ENCODE measurements at places on chromosomes 5 and 9.
A peak's percentile ranks its signal among the peaks of the same experiment; 100 is the strongest.

DNA sequence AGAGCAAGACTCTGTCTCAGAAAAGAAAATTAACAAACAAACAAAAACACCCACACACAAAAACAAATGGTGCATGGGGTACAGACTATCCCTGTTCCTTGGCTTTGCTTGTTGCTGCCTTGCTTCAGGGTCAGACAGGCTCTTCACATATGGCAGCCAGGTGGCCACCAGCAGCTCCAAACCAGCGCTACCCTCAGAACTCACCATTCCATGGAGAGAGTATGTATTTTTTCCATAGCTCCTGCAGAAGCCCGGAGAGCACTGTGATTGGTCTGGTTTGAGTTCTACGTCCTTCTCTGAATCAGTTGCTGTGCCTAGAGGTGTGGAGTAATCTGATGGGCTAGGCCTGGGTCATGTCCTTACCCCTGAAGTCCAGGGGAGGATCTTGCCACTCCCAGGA, 25.2 kb upstream of the HSPA9 start:
- H3K27me3 ChIP-seq = peaks cover 32% of the 10 kb centered on the region
- H3K4me1 ChIP-seq = peaks cover 8% of the 10 kb centered on the region
- no peak overlapping the region for H3K27ac ChIP-seq
- no peak for DNase-seq
- no peak overlapping the region for H3K4me3 ChIP-seq

DNA sequence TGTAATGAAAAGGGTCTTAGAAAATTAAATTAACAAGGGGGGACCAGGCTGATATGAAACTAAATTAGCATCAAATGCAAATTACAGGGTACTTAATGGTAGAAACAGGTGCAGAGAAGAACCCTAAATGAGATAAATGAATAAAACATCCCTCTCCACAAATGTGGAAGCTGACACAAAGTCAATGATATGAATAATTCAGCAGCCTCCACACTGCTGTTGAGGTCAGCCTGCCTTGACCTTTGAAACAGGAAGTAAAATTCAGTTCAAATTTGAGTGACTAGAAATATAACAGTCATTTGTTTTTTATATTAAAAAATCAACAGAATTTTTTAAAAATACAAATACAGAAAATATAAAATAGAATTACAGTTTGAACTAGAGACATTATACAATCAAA, 40.0 kb downstream of the EBF1 start:
- H3K36me3 ChIP-seq = no peaks in the 10 kb centered on the region
- no peak overlapping the region for H3K27ac ChIP-seq
- H3K4me3 ChIP-seq = no peak overlapping the region
- no peak for DNase-seq

- no peak overlapping the region for H3K27ac ChIP-seq
- no peak for DNase-seq
- H3K36me3 ChIP-seq = no peaks in the 10 kb centered on the region
- no peaks in the 10 kb centered on the region for H3K27me3 ChIP-seq
Measured at GRCh38 chr5:31845361-31845760, 206.4 kb downstream of the PDZD2 start.

DNA sequence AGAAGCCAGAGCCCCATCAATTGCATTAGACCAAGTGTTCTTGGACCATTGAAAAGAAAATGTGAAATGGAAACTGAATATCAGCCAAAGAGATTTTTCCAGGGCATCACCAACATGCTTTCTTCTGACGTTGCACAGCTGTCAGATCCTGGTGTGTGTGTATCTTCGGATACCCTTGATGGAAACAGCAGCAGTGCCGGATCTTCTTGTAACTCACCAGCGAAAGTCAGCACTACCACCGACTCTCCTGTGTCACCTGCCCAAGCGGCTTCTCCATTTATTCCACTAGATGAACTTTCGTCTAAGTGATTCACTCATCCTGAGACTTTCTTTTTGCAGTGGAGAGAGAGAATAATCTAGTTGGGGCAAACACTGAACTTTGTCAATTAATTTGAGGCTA, 75.7 kb downstream of the PIP5K1B start:
- peaks cover 23% of the 10 kb centered on the region for H3K4me1 ChIP-seq
- no peaks in the 10 kb centered on the region for H3K36me3 ChIP-seq
- no peak for DNase-seq
- H3K27me3 ChIP-seq = no peaks in the 10 kb centered on the region
- no peak overlapping the region for H3K27ac ChIP-seq
- peak overlapping the region; percentile 85 for H3K4me3 ChIP-seq

GRCh38 chr5:128015478-128015877, 68.1 kb upstream of the SLC12A2 start:
- no peak overlapping the region for H3K27ac ChIP-seq
- no peak for DNase-seq
- no peaks in the 10 kb centered on the region for H3K4me1 ChIP-seq
- no peaks in the 10 kb centered on the region for H3K27me3 ChIP-seq

DNA sequence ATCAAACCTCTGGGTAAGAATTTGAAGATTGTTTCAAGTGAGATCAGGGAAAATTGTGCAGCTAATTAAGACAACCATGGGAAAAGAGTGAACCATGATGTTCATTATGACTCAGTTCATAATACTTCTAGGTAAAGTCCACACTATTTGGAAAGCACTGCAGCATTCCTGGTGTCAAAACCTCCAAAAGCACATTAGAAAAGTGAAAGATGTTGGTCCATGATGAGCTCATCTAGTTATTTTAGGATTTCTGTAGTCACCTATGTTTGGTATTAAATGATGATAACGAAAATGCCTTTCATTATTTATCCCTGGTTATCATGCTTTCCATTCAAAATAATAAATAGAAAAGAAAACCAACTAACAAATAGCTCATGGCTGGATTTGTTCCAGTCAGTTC, 49.1 kb downstream of the PTCD2 start:
- no peak overlapping the region for H3K27ac ChIP-seq
- no peaks in the 10 kb centered on the region for H3K27me3 ChIP-seq
- no peak for DNase-seq
- no peak overlapping the region for H3K4me3 ChIP-seq
- H3K36me3 ChIP-seq = no peaks in the 10 kb centered on the region

DNA sequence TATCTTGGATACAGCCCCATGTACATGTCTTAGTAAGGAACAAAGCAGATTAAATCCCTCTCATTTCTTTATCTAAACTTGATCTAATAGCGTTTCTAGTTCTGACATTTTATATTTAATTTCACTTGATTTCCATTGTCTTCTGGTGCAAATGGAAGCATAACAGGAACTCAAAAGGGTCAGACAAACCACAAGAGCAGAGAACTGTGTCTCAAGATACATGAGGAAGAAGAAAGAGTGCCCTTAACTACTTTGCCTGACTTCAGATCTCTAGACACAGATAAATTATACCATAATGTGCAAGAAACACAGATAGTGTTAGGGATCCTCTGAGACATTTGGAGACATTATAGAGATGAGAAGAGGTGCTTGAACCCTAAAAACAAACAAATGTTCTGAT, 20.7 kb upstream of the STX17 start:
- no peak overlapping the region for H3K27ac ChIP-seq
- H3K27me3 ChIP-seq = no peaks in the 10 kb centered on the region
- no peak overlapping the region for H3K4me3 ChIP-seq
- no peak for DNase-seq

- H3K4me1 ChIP-seq = peaks cover 13% of the 10 kb centered on the region
- DNase-seq = no peak
- H3K4me3 ChIP-seq = no peak overlapping the region
- no peak overlapping the region for H3K27ac ChIP-seq
Measured at GRCh38 chr9:34334337-34334824, 5.0 kb downstream of the NUDT2 start.

DNA sequence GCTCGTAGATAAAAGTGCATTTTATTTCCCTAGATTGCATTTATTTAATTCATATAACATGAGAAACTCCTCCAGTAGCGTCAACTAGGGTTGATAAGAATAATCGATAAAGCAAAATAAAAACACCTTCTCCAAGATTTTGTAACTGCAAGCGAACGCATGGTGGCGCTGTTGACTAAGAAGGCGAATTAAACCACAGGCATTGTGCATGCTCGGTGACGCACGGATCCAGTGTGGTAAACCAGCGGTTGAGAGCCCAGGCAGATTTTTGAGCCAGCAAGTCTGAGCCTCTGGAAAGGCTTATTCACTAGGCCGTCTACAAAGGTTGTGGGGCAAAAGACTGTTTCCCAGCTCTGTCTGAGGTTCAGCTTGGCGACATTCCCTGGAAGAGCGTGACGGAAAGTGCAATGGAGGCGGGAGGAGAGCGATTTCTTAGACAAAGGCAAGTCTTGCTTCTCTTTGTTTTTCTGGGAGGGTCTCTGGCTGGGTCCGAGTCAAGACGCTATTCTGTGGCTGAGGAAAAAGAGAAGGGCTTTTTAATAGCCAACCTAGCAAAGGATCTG, at the start of gene PCDHB3:
Gene PCDHB3, plus strand, starts transcription at position 231 of the 563 bp plus-strand sequence. Its CDS starts 177 bp downstream, at position 408.
- no peaks in the 10 kb centered on the region for H3K36me3 ChIP-seq
- no peaks in the 10 kb centered on the region for H3K4me1 ChIP-seq
- peaks cover 29% of the 10 kb centered on the region for H3K27me3 ChIP-seq
- H3K4me3 ChIP-seq = no peak within 1 kb of the TSS

DNA sequence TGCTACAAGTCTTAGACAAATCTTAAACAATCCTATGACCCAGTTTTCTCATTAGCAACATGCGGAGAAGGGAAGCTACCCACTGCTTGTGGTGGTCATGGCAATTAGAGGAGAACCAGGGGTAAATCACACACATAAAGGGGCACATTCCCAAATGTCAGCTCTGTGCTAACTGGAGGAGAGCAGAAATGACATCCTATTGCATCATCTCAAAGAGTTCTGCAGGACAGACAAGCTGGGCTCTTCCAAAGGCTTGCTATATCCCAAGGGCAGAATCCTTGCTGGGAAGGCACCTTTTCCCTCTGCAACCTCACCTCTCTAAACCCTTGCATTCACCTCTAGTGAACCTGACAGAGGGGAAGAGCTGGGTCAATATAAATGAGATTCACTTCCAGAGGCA, 17.0 kb upstream of the WWC1 start:
- DNase-seq = no peak
- H3K27me3 ChIP-seq = peaks cover 2% of the 10 kb centered on the region
- H3K36me3 ChIP-seq = no peaks in the 10 kb centered on the region
- peaks cover 2% of the 10 kb centered on the region for H3K4me1 ChIP-seq

- H3K27me3 ChIP-seq = no peaks in the 10 kb centered on the region
- H3K4me3 ChIP-seq = no peak overlapping the region
- no peak for DNase-seq
- H3K36me3 ChIP-seq = no peaks in the 10 kb centered on the region
- H3K27ac ChIP-seq = no peak overlapping the region
Measured at GRCh38 chr5:115949096-115949495, 13.2 kb upstream of the LVRN start.

- no peak overlapping the region for H3K27ac ChIP-seq
- no peaks in the 10 kb centered on the region for H3K36me3 ChIP-seq
- no peak overlapping the region for H3K4me3 ChIP-seq
- no peaks in the 10 kb centered on the region for H3K4me1 ChIP-seq
- DNase-seq = no peak
Measured at GRCh38 chr9:76812591-76812990, 48.4 kb downstream of the PCA3 start.

- H3K27me3 ChIP-seq = no peaks in the 10 kb centered on the region
- no peak for DNase-seq
- no peak overlapping the region for H3K4me3 ChIP-seq
Measured at GRCh38 chr5:168123631-168124528, 167.6 kb upstream of the WWC1 start.

GRCh38 chr9:131282688-131283422, 6.5 kb upstream of the FAM78A start:
- peaks cover 10% of the 10 kb centered on the region for H3K27me3 ChIP-seq
- DNase-seq = no peak
- H3K27ac ChIP-seq = no peak overlapping the region
- no peak overlapping the region for H3K4me3 ChIP-seq
- H3K4me1 ChIP-seq = peaks cover 34% of the 10 kb centered on the region

- H3K27ac ChIP-seq = no peak overlapping the region
- H3K4me3 ChIP-seq = no peak overlapping the region
- H3K27me3 ChIP-seq = peaks cover 37% of the 10 kb centered on the region
- no peaks in the 10 kb centered on the region for H3K36me3 ChIP-seq
Measured at GRCh38 chr5:7393921-7394799, 1.8 kb upstream of the ADCY2 start.

DNA sequence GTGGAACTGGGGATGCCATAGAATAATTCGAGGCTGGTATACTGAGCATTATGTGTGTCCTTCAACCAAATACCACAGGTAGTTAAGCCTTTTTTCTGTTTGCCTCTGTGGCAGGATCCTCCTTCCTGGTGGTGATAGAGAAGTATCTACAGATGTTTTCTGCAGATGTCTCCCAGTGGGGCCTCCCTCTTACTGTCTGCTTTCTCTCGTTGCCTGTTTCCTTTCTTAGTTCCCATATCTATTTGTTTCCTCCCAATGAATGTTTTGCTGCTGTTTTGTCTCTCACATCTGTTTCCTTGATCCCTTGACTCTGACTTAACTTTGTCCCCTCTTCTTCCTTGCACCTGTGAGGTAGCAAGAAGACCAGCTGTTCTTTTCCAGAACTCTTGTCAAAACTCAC, 130.9 kb upstream of the NUDT12 start:
- no peaks in the 10 kb centered on the region for H3K4me1 ChIP-seq
- no peaks in the 10 kb centered on the region for H3K36me3 ChIP-seq
- H3K27me3 ChIP-seq = no peaks in the 10 kb centered on the region
- no peak overlapping the region for H3K27ac ChIP-seq

GRCh38 chr5:38329132-38329715, 70.9 kb downstream of the EGFLAM start:
- no peak overlapping the region for H3K27ac ChIP-seq
- no peaks in the 10 kb centered on the region for H3K4me1 ChIP-seq
- H3K36me3 ChIP-seq = no peaks in the 10 kb centered on the region
- H3K4me3 ChIP-seq = no peak overlapping the region
- H3K27me3 ChIP-seq = no peaks in the 10 kb centered on the region

DNA sequence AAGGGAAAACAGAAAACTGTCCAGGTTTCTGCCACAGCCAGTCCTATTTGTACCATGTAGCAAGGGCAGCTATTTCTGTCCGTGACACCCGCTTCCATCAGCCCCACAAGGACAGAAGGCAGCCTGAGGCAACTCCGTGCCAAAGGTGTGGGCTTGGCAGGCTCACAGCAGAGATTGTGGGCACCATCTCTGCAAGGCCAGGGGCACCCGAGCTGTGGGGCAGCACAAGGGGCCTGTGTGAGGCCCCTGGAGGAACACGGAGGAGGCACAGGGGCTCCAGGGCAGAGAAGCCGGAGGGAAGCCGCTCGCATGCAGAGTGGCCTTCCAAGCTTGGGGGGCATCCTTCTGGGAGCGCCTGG, 43.5 kb downstream of the COL23A1 start:
- H3K36me3 ChIP-seq = no peaks in the 10 kb centered on the region
- H3K4me3 ChIP-seq = no peak overlapping the region
- H3K4me1 ChIP-seq = no peaks in the 10 kb centered on the region
- no peaks in the 10 kb centered on the region for H3K27me3 ChIP-seq
- DNase-seq = no peak

DNA sequence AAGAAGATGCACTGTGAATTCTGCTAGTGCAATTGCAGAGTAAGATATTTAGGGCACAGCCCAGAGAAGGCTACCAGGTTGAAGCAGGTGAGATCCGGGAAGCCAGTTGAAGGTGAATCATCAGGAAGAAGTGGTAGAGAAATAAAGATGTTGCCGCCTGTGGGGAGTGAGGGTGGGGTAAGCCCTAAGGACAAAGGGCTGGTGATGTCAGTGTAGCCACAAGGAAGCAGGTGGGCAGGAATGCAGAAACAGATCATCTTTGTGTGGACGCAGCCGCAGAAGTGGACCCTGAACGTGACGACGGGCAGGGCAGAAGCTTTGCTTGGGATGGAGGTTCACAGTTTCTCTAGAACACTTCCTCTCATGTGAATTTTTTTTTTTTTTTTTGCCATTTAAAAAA, 164.2 kb downstream of the ACTL7B start:
- H3K4me1 ChIP-seq = no peaks in the 10 kb centered on the region
- H3K27me3 ChIP-seq = no peaks in the 10 kb centered on the region
- H3K27ac ChIP-seq = no peak overlapping the region

- DNase-seq = no peak
- no peak overlapping the region for H3K4me3 ChIP-seq
- H3K27me3 ChIP-seq = peaks cover 2% of the 10 kb centered on the region
Measured at GRCh38 chr5:39484673-39485072, 59.9 kb upstream of the DAB2 start.
